ENCODE measurements at places on chromosomes 1 and 21.
A peak's percentile ranks its signal among the peaks of the same experiment; 100 is the strongest.

- no peak for DNase-seq
Observed at GRCh38 chr1:244952940-244953339, 88.6 kb upstream of the HNRNPU start.

- DNase-seq, result no peak
Observed at GRCh38 chr21:23394458-23394857, 2212.8 kb downstream of the MRPL39 start.

DNA sequence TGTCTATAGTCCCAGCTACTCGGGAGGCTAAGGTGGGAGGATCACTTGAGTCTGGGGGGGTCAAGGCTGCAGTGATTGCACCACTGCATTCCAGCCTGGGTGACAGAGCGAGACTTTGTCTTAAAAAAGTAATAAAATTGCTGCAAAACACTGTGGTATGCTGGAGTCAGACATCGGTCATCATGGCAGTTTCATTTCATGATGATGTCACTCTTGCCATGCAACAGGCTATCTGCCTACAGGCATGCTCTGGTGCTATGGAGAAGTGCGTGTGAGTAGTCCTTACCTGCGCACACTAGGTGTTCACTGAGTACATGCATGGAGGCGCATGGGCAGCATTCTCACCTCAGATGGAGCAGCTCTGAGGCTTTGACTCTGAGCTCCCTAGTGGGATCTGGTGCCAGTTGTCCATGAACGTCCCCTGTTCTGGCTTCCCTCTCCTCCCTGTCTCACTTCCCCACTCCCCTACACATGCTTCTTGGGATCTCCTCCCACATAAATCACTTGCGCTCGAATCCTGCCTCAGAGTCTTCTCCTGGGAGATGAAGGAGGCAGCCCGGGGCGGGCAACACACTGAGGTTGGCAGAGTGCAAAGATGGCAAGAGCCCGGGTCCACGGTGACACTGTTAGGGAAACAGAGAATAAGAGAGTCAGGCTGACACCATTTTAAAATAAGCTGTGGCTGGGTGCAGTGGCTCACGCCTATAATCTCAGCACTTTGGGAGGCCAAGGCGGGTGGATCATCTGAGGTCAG is 10.4 kb upstream of the CELA3B start:
- DNase-seq, result no peak

GRCh38 chr1:214472364-214472763 is 79.0 kb downstream of the PTPN14 start:
- DNase-seq, result no peak

DNA sequence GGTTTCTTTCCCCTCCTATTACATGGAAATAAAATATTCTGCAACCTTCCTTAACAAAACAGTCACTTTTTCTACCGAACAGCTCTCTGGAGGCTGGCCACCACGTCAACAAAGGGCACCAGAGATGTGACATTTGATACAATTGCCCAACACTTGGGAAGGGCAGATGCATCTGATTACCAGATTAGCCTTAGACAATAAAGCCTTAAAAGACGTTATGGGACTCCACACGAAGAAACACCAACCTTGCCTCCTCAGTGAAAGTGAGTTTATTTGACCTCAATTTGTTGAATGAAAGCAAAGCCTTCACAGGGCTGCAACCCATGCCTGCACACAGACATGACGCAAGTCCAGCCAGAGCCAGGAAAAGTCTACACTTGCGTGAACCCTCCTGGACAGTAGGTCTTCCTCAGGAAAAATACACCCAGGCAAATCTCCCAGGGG is 136.1 kb downstream of the TGFBR3 start:
- DNase-seq, result no peak

DNA sequence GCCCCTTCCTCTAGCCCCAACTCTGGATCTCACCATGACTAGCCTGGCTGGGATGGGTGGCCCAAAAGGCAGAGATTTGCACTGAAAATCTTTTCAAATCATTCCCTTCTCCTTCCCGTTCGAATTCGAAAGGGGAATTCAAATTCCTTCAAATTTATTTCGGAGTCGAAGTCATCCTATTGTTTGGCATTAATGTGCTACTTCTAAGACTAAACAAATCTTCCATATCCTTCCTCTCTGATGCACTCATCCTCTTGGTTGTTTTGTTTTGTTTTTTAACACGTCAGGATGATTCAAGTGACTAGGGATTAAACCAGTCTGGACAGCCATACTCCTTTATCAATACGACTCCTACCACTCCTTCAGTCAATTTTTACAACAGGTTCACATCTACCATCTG is 95.5 kb upstream of the SGIP1 start:
- DNase-seq, result no peak

DNA sequence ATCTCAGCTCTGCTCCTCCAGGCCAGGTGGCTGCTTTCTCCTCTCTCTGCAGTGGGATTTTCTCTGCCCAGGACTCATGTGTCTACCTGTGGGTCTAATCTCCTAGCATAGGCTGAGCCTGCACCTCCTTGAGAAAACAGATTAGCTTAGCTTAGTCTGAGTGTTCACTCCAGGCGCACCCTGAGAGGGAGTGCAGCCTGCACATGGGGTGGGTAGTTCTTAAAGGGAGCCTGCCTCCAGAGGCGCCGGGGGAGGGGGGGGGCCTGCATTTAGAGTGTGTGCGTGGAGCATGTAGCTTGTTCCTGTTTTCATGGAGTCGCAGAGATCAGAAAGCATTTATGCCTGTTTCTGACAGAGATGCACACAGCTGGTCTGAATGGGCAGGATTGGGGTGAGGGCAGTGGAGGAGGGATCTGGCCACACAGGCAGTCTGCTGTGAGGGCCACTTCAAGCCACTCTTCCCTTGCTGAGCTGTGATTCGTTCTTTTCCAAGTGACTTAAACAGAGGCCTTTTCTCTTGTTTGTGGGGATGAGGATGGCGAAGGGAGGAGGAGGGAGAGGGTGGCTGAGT is 45.2 kb downstream of the GALNT2 start:
- DNase-seq, result no peak

- DNase-seq, result peak; percentile 55
Observed at GRCh38 chr21:39385299-39386145, 36.6 kb upstream of the HMGN1 start.

- no peak for DNase-seq
Observed at GRCh38 chr1:30778154-30778978, 20.8 kb upstream of the LAPTM5 start.

DNA sequence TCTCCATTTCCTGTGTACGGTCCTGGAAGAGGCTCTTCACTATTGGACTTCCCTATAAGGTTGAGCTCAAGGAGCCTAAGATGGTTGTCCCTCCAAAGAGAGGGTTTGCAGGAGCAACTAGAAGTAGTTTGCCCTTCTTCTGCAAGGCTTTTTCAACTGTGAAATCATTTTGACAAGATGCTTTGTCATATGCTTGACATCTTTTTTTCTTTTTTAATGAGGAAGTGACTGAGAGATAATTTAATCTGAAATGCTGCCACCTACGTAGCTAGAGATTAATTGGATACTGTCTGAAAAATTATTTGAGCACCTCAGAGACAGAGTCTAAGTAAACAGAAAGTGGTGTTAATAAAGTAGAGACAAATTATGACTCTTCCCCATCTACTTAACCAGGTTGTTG is 97.0 kb downstream of the CHRM3 start:
- no peak for DNase-seq

DNA sequence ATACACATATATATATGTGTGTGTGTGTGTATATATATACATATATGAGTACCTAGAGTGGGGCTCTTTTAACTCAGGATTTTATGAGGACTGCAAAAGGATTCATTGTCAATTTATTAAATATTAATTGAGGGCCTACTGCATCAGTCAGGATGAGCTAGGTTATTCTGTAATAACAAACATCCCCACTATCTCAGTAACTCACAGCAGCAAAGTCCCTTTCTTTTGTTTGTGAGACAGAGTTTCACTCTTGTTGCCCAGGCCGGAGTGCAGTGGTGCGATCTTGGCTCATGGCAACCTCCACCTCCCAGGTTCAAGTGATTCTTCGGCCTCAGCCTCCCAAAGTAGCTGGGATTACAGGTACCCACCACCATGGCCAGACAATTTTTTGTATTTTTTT is 63.8 kb upstream of the FAM20B start:
- DNase-seq, result no peak

DNA sequence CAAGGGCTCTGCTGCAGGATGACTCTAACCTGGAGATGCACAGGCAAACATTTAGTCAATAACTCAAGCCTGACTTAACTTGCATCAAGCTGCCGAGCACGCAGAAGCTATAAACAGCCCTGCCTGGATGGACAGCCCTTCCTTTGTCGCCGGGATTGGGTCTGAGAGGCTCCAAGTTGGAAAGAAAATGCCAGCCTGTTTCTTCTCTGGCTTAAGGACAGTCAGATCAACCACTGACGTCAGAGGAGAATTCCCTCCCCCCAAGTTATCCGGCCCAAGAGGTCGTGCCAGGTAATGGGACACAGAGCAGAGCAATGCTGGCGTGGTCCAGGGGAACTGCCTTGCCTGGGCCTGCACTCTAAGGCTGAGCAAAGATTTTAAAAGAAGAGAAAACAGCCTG is 27.1 kb upstream of the LRRC38 start:
- no peak for DNase-seq

Data from activated CD4-positive, alpha-beta T cell treated with anti-CD3 and anti-CD28 coated beads, Interleukin-2, Interleukin-4, amounts not matched to agents 100 ng/mL and 50 ng/mL, durations not matched to agents 16 hours and 8 hours (primary cell).